ENCODE measurements at places on chromosomes 3 and 15.
A peak's percentile ranks its signal among the peaks of the same experiment; 100 is the strongest.

GRCh38 chr3:45778761-45779201, 17.6 kb downstream of the SLC6A20 start:
- DNase-seq: no peak

GRCh38 chr3:24829011-24829581, 334.4 kb upstream of the THRB start:
- peak; percentile 31 for DNase-seq

DNA sequence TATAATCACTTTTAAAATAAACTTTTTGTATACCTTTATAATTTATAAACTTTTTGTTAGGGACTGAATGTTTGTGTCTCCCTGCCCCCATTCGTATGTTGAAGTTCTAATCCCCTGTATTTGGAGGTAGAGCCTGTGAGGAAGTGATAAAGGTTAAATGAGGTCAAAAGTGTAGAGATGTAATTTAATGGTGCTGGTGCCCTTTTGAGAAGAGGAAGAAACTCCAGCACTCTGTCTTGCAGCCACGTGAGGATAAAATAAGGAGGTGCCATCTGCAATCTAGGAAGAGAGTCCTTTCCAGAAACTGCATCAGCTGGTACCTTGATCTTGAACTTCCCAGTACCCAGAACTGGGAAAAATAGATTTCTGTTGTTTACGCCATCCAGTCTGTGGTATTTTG, 106.1 kb upstream of the RGMA start:
- no peak for DNase-seq

- no peak for DNase-seq
Observed at GRCh38 chr15:89091627-89092220, 3.5 kb downstream of the ABHD2 start.

GRCh38 chr3:1783995-1784394, 314.7 kb upstream of the CNTN4 start:
- no peak for DNase-seq

- no peak for DNase-seq
Observed at GRCh38 chr15:25246641-25247406, 192.0 kb downstream of the UBE3A start.

DNA sequence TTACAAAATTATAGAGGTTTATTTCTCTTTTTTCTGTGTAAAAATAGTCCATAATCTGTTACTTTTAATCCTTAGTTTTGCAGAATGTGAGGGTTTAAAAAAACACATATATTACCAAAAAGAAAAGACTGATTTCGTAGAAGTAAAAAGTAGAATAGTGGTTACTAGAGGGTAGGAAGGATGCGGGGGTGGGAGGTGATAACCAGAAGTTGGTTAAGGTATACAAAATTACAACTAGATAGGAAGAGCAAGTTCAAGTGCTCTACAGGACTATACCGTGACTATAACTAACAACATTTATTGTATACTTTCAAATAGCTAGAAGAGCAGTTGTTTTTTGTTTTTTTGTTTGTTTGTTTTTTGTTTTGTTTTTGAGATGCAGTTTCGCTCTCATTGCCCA, 16.1 kb downstream of the CASR start:
- no peak for DNase-seq

DNA sequence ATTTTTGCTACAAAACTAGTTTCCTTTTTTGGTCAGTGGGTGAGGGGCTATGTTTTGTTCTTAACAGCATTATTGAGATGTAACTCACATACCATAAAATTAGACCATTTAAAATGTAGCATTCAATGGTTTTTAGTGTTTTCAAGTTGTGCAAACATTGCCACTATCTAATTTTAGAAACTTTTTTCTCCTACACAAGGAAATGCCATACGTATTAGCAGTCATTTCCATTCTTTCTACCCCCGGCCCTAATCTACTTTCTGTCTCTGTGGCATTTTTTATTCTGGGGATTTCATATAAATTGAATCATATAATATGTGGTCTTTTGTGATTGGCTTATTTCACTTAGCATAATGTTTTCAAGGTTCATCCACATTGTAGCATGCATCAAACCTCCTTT, 55.0 kb upstream of the TIPARP start:
- no peak for DNase-seq

GRCh38 chr3:113354307-113354706, 87.0 kb downstream of the CFAP44 start:
- DNase-seq: peak; percentile 58

GRCh38 chr3:52367891-52368880, 52.1 kb downstream of the DNAH1 start:
- no peak for DNase-seq

DNA sequence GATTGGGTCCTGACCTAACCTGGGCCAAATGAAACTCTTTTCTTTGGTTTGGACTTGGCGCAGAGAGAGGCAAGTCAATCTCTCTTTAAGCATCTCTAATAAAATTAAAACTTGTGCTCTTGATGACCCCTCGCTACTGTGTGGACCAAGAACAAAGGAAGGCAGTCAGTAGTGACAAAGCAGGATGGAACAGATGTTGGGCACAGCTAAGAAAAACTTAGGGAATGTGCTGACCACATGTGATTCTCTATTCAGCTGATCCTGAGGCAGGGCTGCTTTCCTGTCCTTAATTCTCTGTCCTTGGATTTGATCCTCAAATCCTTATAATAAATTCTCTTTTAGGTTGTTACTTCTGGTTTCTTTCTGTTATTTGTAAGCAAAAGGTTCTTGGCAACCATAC, 259.9 kb downstream of the ZIC1 start:
- DNase-seq: no peak

DNA sequence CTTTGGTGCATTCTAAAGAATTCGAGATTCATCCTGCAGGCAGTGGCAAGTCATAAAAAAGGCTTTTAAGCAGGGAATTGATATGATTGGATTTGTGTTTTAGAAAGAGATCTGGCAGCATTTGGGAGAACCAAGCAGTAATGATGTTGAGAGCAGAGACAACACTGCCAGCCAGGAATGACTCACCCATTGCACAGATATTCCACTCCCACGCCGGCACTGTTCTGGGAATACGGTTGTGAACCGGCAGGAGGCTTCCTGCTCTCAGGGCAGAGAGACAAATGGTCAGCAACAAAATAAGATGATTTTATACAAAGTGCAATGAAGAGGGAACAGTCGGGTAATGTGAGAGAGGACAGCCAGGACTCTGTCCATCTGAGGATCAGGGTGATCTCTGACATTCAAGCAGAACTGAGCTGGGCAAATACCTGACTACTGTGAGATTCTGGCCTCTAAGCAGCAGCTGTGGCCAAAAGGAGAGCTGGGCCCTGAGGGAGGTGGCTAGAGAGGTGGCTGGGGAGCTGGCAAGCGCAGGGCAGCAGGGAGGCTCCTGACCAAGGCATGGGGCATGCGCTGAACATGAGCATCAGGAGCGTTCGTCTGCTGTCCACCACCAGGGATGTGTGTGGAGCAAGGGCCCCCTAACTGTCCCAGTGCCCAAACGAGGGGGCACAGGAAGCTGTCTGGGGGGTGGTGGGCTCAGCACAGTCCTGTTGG, 56.1 kb upstream of the PLXNA1 start:
- DNase-seq: no peak

- DNase-seq: no peak
Observed at GRCh38 chr3:107384907-107385306, 7.7 kb downstream of the CCDC54 start.

DNA sequence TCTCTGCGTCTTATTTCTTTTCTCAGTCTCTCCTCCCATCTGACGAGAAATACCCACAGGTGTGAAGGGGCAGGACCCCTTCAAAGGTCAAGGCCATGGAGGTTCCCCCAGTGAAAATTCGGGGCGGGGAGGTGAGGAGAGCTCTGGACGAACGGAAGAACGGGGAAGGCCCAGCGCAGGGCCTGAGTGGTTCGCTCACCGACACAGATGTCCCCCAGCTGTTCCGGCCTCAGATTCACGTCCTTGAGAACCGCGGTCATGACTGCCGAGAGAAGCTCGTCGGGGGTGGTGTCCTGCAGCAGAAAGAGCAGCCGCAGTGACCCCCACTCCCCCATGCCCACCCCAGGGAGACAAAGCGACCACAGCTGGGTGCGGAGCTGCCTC, 542 bp downstream of the ACAA1 start:
- DNase-seq: no peak

GRCh38 chr15:43948691-43949325, 122.0 kb downstream of the WDR76 start:
- DNase-seq: no peak

DNA sequence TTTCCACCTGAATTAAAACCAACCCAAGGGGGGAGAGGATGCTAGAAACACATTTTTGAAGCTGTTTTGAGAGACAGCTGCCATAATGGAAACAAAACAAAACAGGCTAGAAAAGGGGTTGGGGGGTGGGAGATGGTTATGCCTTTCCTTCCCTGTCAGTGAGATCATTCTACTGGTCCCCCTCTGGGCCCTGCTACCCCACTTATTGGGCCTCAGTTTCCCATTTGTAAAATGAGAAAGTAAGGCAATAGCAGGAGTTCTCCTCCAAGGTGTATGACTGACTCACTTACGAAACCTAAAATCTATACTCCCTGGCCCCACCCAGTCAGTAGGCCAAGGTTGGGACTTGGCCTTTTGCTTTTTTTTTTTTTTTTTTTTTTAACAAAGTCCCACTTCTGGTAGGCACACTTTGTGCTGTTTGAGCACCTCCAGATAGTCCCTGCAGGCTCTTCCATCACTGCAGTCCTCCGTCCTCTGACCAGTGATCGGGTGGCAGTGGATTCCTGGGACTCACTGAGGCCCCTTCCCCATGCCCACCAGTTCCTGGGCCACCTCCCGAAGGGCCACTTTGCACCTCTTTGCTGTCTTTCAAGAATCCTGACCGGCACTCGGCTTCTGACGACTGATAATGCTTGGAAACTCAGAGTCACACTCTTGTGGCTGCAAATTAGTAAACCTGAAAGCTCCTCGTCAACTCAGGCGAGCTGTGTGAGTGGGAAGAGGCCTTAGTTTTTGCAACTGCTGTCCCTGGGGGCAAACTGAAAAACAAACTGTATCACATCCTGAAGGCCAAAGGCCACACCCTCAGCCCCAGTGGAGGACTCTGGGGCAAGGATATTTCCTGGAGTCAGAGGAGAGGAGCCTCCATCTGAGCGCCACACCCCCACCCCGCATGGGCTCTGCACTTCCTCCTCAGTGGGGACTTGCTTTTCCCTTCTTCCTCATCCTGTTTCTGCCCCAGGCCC, 6.7 kb upstream of the PSTPIP1 start:
- no peak for DNase-seq

GRCh38 chr15:95590533-95591044, 739.9 kb upstream of the NR2F2 start:
- DNase-seq: no peak

GRCh38 chr3:38397320-38397719, 50.7 kb downstream of the XYLB start:
- DNase-seq: no peak

- no peak for DNase-seq
Observed at GRCh38 chr3:160052385-160053047, 63.9 kb downstream of the IL12A start.

DNA sequence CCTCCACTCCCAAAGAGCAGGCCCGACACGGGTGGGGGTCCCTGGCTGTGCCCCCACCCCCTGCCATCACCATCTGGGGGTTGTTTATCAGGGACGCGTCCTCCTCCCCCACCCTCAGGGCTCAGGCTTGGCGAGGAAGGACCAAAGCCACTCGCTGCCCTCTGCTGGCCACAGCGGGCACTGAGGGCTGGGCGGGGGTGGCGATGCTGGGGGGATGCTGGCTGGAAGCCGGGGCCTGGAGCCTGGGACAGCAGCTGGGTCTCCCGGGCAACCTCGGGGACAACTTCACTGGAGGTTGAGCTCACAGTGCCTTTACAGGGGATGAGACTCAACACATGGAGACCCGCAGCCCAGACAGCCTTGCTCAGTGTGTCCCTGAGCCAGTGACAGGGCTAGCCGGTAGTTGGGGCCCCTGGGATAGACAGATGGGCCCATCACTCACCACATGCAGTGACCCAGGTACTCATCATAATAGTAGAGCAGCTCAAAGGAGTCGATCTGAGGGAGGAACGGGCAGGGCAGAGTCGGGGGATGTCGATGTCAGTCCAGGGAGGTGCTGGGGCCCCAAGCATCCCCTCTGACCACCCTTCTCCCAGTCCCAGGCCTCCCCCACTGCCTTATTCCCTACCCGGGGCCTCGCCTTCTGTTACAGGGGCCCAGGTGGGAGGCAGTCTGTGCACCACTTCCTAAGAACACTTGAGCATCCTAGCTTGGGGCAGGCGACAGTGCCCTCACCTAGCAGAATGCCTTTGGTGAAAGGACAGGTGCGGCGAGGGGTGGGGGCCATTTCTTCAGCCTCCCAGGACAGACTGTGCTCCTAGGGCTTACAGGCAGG, 5.9 kb upstream of the CALML4 start:
- peak; percentile 72 for DNase-seq

GRCh38 chr15:66496951-66497501, 536 bp downstream of the SNAPC5 start:
- DNase-seq: peak; percentile 31

DNA sequence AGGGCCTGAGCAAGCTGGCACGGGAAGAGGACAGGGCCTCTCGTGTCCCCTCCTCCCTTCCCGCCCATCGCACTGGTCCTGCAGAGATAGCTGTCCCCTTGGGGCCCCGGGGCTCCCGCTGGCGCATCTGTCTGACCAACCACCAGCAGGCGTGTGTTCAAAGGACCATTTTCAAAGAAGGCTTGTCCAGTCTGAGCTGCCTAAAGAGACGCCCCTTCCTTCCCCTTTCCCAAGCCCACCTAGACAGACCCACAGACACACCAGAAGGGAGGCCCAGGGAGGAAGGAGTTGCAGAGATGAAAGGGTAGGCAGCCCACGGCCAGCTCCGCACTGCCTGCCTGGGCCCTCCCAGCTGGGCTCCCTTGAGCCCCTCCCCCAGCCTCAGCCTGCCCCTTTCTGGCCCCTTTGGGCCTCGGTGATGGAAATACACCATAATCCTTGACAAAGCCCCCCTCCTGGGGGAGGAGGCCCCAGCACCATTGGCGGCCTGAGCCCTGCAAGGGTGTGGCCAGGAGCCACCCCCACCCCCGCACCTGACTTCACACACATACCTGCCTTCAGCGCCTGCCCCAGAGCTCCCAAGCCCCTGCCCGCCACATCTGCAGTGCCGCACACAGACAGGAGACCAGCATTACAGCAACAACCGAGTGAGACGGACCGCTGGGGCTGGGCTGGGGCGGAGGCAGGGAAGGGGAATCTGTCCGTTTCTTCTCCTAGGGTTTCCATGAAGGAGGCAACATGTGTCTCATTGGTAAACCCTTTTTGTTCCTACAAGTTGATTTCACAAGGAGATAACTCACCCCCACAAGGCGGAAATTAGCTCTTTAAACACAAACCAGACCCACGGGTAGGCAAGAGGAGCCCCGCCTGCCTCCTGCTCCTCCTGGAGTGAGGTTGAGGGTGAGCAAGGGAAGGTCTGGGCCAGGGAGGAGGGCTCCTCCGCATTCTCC, at the start of gene STRA6:
STRA6 (minus strand) TSS at position 336 of the 950 bp plus-strand sequence. CDS start 520 bp downstream, outside the sequence.
- DNase-seq: peak; percentile 85

GRCh38 chr3:23085261-23085660, 117.9 kb upstream of the UBE2E2 start:
- DNase-seq: no peak

DNA sequence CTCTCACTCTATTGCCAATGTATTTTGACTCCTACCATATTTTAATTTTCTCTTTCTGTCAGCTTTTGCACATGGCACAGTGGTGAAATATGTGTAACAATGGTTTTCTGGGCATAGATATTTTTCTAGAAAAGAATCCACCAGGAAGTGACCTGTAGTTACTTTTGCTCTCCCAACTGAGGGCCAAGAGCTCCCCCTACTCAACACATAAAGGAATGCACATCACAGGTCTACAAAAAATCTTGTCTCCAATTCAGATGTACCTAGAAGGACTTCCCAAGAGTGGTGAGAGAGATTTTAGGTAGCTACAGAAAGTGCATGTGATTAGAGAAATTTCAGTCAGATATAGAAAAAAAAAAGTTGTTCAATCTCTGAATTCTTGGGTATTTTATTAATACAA, 15.6 kb downstream of the CPA3 start:
- DNase-seq: peak; percentile 47
